Hippocampal formation (tissue), 2 donors: ENCODE measurements at places on chromosomes 3 and 15.

DNA sequence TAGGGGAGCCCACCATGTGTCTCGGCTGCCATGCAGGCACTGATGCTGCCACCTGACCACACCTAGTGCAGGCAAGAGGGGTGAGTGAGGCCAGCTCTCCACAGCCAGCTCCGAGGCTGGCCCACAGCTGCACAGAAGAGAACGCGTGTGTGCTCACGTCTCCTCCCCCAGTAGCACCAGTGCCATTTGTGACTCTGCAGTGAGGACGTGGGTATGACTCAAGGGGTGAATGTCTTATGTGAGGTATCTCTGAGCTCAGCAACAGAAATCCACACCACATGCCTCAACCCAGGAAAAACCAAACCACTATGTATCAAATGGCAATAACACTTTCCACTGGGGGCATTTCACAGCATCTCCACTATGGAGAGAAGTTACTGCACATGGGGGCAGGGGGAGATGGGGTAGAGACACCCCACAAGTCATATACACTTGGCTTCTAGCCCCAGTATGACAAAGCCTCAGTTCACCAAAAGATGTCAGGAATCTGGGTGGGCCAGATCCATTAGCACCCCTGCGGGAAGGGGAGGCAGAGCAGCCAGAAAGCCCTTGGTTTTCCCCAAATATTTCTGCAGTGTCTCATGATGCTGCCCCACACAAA lies 87.6 kb downstream of the LRIG1 start:
- no peak for DNase-seq

DNA sequence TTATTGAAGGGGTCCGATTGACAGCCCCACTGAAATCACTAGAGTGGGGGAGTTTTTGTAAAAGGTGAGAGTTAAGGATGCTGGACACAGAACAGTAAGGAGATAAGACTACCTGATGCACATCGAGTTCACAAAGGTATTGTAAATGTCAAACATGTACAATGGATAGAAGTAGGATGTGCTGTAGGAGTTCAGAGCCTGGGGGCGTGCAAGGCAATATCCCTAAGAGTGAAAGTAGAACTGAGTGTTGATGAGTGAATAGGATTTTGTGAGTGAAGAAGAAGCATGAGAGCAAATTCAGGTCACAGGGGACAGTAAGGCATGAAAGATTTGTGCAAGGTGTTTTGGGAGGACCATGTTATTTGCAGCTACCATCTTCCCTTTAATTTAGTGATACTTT lies 21.5 kb downstream of the DOCK3 start:
- no peak for DNase-seq

GRCh38 chr3:184466413-184466960 lies 86.6 kb downstream of the CHRD start:
- no peak for DNase-seq

GRCh38 chr3:106257172-106257571 lies 388.4 kb upstream of the CBLB start:
- DNase-seq: no peak

DNA sequence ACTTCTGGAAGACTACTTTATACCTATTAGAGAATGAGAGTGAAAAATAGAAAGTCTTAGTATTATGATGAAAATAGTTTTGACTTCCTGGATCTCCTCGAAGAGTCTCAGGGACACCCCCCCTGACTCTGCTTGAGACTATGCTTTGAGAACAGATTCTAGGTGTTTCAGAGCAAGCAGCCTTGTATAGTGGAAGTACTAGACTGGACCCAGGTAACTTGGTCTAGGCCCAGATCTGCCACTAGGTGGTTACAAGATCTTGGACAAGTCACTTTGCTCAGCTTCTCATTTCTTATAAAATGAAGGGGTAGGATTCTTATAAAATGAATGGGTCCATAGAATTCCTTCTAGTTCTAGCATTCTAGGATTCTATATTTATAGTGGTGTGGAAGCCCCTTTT lies 9.1 kb downstream of the ABHD5 start:
- no peak for DNase-seq

DNA sequence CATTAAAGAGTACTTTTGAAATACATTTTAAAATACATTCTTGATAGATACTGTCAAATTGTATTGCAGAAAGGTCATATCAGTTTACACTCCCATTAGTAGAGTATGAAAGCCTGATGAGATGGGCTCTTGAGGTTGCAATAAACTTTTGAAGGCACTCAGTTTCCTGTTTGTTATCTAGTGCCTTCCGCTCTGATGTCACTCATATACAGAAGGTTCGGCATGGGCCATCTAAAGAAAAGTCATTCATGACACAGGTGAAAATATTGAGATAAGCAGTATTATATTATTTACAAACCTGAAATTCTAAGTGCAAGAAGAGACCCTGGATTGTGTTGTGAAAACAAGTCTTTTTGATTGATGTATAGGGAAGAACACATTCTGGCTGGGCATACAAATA lies 36.5 kb upstream of the DENND4A start:
- no peak for DNase-seq

DNA sequence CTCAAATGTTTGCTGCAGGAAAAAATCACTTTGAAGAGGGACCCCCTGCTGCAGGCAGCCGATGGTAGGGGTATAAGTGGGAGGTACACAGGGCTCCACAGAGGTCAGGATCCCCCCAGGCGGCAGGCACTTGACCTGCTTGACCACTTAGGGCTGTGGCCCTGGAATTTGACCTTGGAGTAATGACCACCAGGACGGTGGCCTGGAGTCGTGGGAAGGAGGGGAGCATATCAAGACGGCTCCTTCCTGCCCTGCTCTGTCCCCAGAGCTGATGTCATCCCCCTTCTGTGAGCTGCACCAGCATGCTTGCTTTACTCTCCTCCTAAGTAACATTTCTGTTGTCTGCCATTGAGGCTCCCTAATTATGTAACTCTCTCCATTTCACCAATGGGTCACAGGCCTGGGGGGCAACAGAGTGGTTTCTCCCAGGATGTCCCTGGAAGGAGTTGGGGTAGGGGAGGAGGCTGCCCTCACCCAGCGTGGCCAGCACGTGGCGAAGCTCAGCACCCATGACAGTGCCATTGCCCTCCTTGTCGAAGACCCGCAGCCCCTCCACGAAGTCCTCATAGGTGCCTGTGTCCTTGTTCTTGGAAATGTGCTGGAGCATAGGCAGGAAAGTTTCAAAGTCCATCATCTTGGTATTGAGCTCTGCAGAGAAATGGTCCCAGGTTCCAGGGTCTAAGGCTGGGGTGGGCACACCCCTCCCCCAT lies 4.1 kb downstream of the MYL3 start:
- no peak for DNase-seq

DNA sequence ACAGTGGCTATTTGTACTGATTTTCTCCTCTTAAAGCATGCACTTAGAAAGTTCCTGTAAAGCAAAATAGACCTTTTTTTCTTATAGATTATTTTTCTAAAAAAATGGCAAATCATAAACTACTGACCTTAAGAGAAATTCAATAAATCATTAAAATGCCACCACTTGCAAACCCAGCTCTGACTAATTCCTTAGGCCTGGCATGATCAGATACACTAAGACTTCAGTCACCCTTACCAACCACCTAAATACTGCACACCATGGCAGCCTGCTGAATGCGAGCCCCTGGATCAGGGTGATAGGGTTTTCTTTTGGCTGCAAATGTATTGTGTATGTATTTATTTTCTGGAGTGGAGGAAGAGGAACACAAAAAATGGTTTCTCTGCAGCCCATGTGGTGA lies 370.6 kb upstream of the TBL1XR1 start:
- no peak for DNase-seq

DNA sequence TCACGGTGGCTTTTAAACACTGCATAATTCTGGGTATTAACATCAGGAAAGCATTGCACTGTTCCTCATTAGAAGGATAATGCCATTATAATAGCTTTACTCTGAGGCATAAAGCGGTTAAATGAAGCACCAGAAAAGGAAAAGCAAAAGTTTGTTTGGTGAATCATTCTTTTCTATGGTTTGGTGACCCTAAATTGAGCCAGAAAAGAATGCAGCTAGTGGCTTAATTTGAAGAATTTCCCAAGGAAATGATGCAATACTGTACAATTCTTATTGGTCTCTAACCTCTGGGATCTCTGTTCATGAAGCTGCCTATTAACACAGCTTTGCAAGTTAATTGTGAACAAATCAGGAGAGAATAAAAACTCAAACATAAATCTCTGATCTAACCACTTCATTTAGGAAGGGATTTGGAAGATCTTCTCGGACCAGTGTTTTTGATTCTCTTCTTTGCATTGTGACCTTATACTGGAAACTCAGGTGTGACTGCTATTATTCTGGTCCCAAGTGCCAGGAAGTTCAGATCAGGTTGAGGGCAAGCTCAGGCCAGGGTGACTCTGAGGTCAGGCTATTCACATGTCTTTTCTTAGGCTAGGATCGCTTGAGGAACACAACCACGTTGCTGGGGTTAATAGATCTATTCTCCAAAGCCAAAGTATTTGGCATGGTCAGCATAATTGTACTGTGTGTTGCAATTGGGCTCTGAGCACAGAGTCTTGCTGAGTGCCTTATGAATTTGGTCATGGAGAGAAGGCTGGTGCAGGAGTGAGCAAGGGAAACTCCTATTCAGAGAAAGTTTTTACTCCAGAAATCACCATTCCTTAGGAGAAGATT lies 11.3 kb upstream of the DLG1 start:
- no peak for DNase-seq

- DNase-seq: no peak
These were observed 25.1 kb upstream of the CDCP1 start for GRCh38 chr3:45171283-45171682.

GRCh38 chr3:146380046-146380445 lies 89.3 kb downstream of the PLSCR2 start:
- no peak for DNase-seq

DNA sequence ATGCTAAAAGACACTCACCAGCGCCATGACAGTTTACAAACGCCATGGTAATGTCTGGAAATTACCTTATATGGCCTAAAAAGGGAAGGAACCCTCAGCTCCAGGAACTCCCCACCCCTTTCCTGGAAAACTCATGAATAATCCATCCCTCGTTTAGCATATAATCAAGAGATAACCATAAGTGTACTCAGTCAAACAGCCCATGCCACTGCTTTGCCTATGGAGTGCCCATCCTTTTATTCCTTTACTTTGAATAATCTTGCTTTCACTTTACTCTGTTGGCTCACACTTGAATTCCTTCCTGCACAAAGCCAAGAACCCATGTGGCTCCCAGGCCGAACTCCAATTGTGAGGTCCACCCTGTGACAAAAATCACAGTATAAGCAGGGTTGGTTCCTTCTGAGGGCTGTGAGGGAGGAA lies 19.1 kb upstream of the FSTL1 start:
- DNase-seq: no peak

DNA sequence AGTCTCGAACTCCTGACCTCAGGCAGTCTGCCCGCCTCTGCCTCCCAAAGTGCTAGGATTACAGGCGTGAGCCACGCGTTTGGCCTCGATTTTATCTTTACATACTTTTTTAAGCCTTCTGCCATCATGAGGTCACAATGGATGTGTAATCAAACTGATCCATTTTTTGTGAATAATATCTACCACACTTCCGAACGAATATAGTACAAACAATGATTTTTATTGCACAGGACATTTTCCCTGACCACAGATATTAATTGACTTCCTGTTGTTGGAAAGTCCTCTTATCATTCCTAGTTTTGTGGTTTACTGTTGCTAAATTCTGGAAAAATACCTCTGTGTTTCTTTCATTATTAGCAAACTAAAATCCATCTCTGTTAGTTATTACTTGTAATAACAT lies 68.9 kb downstream of the MINDY2 start:
- no peak for DNase-seq

DNA sequence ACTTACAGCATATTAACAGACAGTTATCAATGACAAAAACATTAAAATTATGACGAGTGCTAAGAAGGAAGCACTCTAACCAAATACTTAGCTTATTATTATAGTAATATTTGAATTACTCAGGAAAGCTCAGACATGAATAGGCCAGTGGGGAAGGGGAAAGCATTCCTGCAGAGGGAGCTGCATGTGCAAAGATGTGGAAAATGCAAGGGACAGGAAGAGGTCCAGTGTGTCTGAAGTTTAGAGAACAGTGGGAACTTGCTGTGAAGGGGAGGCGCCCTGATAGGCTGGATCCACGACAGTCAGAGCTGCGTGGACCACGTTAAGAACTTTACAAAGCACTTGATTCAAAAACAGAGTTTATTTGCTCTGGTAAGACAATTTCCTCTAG lies 1.2 kb upstream of the SPICE1 start:
- DNase-seq: no peak

DNA sequence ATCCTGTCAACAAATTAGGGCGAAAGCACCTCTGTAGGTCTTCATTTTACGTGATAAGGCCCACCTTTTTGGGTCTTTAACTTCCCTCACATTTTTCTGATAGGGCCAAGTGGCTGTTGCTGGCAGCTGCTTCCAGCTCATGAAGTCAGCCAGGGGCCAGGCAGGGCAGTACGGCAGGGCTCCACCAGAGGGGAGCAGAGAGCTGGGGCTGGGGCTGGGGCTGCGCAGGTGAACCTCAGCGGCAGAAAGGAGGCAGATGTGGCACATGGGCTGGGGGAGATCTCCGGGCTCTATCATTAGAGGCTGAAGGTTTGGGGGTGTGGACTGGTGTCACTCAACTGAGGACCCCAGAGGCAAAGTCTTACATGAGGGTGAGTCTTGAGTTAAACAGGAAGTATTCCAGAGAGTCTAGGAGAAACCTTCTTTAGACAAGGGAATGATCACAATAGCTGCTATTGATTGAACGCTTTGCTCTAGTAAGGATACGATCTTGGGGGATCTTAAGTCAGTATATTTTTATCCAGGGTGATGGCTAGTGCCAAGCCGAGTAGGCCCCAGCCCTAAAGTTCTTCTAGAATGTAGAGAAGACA lies 62.8 kb upstream of the MEX3B start:
- DNase-seq: no peak

DNA sequence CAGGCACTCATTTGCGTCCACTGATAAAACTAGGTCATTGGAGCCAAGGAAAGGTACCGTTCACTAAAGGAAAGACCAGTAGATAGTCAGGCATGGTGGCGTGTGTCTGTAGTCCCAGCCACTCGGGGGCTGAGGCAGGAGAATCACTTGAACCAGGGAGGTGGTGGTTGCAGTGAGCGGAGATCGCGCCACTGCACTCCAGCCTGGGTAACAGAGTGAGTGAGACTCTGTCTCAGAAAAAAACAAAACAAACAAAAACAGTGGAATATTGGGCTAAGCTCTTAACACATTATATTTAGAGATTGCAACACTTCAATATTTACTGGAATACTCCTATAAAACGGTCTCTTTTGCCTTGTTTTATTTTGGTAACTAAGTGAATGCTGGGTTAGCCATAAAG lies 17.4 kb downstream of the MAP2K1 start:
- DNase-seq: no peak

- DNase-seq: no peak
These were observed 1.9 kb downstream of the SPINT1 start for GRCh38 chr15:40845511-40846284.
